ENCODE measurements at places on chromosomes 5 and 9.
A peak's percentile ranks its signal among the peaks of the same experiment; 100 is the strongest.

- DNase-seq, result no peak
Measured at GRCh38 chr9:100465274-100465673, 7.7 kb upstream of the TMEFF1 start.

DNA sequence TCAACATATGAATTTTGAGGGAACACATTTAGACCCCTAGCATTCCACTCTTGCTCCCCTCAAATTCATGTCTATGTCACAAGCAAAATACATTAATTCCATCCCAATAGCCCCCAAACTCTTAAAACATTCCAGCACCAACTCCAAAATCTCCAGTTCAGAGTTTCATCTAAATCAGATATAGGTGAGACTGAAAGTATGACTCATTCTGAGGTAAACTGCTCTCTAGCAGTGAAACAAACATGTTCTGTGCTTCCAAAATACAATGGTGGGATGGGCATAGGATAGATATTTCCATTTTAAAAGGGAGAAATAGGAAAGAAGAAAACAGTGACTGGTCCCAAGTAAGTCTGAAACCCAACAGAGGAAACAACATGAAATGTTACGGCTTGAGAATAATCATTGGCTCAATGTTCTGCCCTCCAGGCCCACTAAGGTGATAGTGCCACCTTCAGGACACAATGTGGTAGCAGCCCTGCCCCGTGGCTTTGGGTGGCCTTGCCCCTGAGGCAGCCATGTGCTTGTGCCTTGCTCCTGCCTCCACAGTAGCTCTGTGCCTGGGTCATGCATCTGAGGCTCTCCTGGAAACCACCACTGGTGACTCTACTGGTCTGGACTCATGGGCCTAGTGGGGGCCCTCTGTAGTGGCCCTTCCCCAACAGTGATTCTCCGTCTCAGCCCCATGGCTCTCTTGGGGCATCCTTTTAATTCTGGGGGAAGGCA is 36.4 kb upstream of the IPPK start:
- peak; percentile 18 for DNase-seq

DNA sequence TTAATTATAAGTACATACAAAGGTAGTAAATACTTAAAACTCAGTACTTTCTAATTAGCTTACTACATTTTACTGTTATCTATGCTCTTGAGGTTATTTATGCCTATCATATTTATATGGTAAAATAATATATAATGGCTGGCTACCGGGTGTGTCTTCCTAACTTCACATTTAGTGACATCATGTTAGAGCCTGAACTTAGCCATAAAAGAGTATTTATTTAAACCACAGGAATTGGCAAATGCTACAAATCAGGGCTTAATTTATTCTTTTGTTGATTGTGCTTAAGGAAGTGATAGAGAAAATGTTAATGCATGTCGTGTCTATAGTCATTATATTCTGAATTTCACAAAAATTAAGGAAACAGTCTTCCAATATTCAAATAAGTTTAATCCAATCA is 73.1 kb downstream of the NDUFAF2 start:
- no peak for DNase-seq

- DNase-seq, result no peak
Measured at GRCh38 chr9:83570359-83570758, 32.2 kb upstream of the FRMD3 start.

DNA sequence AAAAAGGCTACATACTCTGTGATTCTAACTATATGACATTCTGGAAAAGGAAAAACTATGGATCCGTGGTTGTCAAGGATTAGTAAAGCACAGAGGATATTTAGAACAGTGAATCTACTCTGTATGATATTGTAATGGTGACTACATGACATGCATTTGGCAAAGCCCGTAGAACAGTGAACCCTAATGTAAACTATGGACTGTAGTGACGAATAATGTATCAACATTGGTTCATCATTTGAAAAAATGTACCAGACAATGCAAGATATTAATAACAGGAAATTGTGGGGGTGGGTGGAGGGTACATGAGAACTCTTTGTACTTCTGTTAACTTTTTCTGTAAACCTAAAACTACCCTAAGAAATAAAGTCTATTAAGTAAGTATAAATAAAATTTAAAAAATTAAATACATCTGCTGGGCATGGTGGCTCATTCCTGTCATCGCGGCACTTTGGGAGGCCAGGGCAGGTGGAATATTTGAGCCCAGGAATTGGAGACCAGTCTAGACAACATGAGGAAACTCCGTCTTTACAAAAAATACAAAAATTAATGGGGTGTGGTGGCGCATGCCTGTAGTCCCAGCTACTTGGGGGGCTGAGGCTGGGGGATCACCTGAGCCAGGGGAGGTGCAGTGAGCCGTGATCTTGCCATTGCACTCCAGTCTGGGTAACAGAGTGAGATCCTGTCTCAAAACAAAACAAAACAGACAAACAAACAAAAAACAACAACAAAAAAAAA is 101.7 kb upstream of the TBC1D2 start:
- no peak for DNase-seq

- DNase-seq, result no peak
Measured at GRCh38 chr5:174547814-174548213, 176.6 kb upstream of the MSX2 start.

DNA sequence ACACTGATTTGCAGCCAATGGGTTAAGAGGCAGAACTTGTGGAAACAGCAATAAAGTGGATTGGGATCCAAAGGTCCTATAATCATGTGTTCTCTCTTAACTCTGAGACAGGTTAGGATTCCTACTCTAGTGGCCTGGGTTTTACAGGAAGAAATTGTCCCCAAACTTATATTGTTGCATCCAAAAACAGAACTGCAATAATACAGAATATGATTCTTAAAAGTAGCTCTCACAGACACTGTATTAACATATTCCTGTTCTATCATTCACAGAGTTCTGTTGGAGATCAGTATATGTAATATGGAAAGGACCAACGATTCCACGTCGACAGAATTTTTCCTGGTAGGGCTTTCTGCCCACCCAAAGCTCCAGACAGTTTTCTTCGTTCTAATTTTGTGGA is at the start of gene OR13C8:
Gene OR13C8, plus strand, starts transcription at position 301 of the 400 bp plus-strand sequence. Its CDS starts 0 bp downstream, at position 301.
- DNase-seq, result no peak

DNA sequence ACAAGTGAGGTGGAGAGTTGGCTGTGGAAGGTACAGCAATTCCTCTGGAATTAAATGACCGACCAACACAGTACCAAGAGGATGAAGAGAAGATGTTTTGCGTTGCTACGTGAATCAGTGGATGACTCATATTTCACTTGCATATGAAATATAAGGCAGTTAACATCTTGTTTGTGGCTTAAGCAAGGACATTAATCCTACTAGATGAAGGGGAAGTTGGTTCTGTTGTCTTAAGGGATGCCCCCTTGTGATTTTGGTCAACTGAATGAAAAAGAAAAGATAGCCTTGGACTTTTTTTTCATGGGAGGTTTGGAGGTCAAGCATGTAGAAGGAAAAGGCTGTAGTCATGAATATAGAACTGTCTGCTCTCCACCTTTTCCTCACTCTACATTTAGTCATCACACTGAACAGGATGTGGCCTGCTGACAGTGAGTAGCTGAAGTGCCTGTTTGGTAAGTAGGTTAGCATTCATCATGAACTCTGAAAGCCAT is 33.9 kb downstream of the VLDLR start:
- DNase-seq, result peak; percentile 30

DNA sequence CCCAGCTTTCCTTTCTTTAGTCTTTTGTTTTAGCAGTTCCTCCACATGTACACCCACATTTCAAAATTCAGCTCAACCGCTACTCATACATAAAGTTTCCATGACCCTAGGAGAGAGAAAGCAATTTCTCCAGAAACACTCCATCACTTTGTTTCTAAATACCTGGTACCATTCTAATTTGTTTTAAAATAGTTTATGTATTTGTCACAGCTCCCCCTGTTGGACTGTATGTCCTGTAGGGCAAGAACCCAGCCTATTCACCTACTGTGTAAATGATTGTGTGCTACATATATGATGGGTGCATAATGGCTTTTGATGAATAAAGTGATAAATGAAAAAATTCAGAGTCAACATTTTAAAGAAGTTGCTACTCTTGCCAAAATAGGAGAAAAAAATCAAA is 139.1 kb downstream of the COX7C start:
- no peak for DNase-seq

GRCh38 chr5:97151370-97151769 is 9.0 kb upstream of the LIX1 start:
- no peak for DNase-seq

- DNase-seq, result no peak
Measured at GRCh38 chr9:116646661-116647514, 40.2 kb upstream of the TRIM32 start.

DNA sequence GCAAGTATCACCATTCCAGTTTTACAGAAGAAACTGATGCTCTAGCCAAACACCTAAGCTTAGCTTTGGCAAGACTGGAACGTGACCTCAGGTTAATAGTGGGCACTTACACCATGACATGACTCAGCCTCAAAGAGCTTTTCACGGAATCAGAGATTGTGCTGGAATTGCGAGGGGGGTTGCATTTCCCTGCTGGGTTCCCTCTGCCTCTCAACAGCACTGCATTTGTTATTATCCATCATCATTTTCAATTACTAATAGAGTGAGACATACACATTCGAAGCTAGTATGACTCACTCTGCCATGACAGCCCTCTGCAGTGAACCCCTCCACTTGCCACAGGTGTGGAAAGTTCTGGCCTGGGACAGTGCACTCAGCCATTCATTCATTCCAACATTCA is 8.0 kb downstream of the SPOCK1 start:
- DNase-seq, result no peak

GRCh38 chr9:69265891-69266290 is 59.1 kb upstream of the ENTREP1 start:
- DNase-seq, result no peak

- DNase-seq, result no peak
Measured at GRCh38 chr5:68612972-68613371, 397.4 kb downstream of the PIK3R1 start.

DNA sequence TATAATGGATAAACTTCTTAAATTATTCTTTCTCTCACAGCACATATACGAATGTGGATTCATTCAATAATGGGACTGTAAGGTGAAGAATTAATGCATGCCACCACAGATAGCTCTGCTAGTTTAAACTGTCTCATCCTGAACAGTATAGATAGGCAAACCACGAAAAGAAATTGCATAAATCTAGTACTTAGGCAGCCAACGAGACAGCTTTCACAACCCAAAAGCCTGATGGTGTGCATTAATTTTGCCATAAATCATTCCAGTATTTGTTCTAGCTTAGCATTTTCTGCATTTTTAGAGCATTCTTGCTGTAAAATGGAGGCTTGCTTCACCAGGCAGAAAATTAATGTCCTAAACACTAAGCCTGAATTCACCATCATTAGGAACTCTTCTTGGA is 834.2 kb upstream of the DMAC1 start:
- DNase-seq, result no peak

DNA sequence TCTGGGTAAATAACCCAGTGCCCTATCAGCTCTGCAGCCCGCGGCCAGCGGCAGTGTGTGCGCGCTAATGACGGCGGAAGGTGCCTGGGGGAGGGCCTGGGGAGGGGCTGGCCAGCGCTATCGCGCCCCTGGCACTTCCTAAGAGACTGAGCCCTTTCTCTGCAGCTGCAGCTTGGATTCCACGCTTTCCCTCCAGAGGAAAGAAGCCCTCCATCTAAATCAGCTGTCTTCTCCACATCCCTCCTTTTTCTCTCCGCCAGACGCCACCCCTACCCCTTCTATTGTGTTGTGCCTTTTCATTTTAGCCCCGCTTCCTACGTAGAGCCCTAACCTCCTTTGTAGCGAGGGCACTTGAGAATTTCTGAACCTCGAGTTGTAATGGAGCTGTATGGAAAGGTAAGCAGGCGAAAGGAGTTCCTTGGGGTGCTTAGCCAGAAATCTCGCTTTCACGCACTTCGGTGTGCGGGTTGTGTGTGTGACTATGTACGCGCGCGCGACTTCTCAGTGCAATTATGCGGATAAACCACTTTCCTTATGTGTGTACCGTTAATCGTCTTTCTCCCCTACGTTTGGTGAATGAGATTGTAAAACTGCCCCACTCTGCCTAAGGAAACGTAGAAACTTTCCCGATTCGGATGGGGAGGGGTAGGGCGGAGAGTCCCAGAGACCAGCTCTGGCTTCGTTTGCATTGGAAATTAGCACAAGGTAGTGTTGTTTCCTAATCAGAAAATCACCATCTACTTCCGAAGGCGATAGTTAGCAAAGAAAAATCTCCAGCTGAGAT is 664 bp upstream of the RAB3C start:
- DNase-seq, result no peak

- peak; percentile 28 for DNase-seq
Measured at GRCh38 chr5:132825834-132826391, 4.5 kb downstream of the SHROOM1 start.

DNA sequence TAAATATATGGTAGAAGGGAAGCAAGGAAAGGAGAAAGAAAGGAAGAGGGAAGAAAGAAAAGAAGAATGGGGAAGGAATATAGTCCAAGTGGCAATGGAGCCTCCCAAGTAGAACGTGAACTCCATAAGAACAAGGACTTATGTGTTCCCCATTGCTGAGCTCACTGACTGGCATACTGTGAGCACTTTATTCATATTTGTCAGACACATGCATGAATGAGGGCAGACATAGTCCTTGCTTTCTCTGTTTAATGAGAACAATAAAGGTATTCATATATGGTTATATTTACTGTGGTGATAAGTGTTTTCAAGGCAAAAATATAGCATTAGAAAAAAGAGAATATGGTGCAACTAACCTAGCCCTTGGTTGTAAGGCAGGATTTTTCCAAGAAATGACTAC is 23.6 kb upstream of the HMHB1 start:
- no peak for DNase-seq

GRCh38 chr9:20948703-20949102 is 82.7 kb downstream of the HACD4 start:
- DNase-seq, result no peak

GRCh38 chr5:151855701-151856100 is 69.0 kb downstream of the GLRA1 start:
- DNase-seq, result no peak

DNA sequence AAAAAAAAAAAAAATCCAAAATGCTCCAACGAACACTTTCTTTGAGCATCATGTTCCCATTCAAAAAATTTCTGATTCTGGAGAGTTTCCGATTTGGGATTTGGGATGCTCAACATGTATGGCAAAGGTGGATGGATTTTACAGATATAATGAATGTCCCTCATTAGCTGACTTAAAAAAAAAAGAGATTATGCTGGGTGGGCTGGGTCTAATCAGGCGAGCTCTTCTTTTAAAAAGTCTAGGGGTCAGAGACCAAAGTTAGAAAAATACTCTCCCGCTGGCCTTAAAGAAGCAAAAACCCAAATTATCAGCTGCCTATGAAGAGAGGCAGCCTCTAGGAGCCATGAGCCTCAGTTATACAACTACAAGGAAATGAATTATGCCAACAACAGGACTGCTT is 15.2 kb upstream of the CTNNAL1 start:
- no peak for DNase-seq

- DNase-seq, result no peak
Measured at GRCh38 chr9:16450578-16450977, 419.9 kb downstream of the BNC2 start.

DNA sequence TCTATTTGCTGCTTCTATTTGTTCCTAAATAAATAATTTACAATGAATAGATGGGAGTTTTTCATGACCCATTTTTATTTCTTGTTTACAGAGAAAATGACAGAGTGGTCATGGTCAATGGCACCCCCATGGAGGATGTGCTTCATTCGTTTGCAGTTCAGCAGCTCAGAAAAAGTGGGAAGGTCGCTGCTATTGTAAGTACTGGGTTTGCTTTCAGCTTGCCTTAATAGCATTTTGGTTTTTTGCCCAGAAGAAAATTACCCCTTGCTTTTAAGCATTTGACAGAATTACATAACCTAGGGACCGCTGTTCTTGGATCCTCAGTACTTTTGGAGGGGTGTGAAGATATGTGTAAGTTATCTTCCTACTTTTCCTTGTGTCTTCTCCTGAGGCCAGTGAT is 44.1 kb downstream of the TJP2 start:
- DNase-seq, result no peak

Data from CD4-positive, alpha-beta T cell treated with Interleukin-17A for 4 hours (primary cell).